Posterior vena cava (tissue), 2 donors: ENCODE measurements at places on chromosomes 4 and X. TPM values are rescaled to one million over a fixed set of nuclear protein-coding genes. Genes with fewer than 3 reads are reported as not detected.

Gene TMEM150C
- 9.7 TPM for total RNA-seq

Gene CLCN5
- total RNA-seq: 7.9 TPM

Gene CXCL5
- total RNA-seq: 0.14 TPM

Gene ITM2A
- 129 TPM for total RNA-seq

Gene DCAF4L1
- 0.33 TPM for total RNA-seq

Gene CPLX1
- total RNA-seq: 5.1 TPM

Gene PDZD4
- 21.0 TPM for total RNA-seq

Gene DKK2
- 1.4 TPM for total RNA-seq

Gene JCHAIN
- total RNA-seq: 12.8 TPM

Gene LINC00632
- total RNA-seq: 829 TPM

Gene LEF1
- total RNA-seq: 3.0 TPM

Gene CT55
- not detected for total RNA-seq

Gene ASMT
- 0.33 TPM for total RNA-seq

Gene CEP135
- 6.8 TPM for total RNA-seq

Gene PNMA6F
- not detected for total RNA-seq

Gene CD38
- 12.1 TPM for total RNA-seq
